Natural killer cell treated with Interleukin-12 subunit alpha and Interleukin-12 subunit beta and Interleukin-15 and Interleukin-18, amount 100 ng/mL, for 72 hours (primary cell): ENCODE measurements at places on chromosomes 2 and 18.

- DNase-seq, result no peak
Measured at GRCh38 chr2:108594132-108594981, 60.1 kb downstream of the LIMS1 start.

DNA sequence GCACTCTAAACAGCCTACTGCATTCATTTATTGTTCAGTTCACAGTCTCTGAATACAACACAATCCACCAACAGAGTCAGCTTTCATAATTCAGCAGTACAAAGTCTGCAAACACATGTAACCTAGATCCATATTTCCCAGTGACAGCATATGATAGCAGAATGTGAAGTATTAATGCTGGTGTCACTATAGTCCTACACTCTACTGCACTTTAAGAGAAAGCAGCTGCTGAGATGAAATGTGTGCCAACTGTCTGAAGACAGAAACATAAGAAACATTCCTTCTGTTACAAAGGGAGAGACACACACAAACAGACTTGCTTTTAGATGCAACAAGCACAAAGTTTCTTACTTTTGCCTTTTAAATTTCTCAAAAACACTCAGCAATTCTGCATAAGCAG is 441.8 kb downstream of the ZEB2 start:
- no peak for DNase-seq

- DNase-seq, result no peak
Measured at GRCh38 chr18:21598726-21599584, 1.5 kb downstream of the ESCO1 start.

DNA sequence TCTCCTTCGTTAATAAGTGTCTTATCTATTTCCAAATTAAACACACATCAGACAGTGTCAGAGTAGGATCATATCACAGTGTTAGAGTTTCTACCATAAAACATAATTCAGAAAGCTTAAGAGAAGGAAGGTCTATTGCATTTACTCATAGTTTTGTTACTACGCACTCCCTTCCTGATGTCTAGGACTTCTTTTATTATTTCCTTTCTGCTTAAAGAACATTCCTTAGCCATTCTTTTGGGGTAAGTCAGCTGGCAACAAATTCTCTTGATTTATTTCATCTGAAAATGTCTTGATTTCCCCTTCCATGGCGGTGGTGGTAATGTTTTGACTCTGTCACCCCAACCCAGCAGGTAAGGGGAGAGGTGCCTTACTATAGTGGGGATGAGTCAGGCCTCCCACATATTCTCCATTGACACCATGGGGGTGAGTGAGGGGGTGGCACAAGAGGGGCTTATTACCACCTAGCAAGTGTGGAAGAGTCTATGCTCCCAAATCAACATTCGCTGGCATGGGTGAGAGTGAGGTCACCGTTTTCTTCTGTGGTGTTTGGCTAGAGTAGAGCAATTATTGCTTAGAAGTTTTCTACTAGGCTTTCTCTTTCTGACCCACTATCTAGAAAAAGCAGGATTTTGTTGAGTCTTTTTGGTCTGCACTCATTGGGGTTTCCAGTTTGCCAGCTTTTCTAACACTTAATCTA is 29.9 kb downstream of the ABCB11 start:
- no peak for DNase-seq

DNA sequence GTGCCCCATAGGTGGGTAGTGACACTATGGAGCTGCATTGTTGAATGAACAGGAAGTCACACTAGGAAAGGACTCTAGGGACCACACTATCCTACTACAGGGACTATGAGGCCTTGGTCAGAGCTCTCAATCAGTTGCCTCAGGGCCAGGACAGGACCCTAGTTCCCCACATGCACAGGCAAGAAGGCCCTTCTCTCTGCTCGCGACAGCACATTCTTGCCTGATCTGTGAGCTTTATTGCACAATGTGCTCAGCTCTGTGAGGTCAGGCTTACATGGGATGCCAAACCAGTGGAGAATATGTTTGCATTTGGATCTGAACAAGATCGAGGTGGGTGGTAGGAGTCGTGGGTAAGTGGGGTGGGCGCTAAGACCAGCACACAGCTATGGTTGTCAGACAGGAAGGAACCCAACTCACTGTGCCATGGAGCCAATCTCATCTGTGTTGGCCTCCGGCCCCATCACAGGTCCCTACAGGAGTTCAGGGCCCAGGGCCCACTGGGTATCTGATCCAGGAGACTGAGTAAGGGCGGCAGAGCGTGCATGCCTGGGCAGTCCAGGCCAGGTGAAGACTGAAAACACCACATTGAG is 8.0 kb downstream of the PCARE start:
- no peak for DNase-seq
